Panc1 (cell line): ENCODE measurements at places on chromosomes 1 and 21. TPM values are rescaled to one million over a fixed set of nuclear protein-coding genes. Genes with fewer than 3 reads are reported as not detected.

Gene MACF1
- total RNA-seq, result 413 TPM

Gene CITED4
- total RNA-seq, result 145 TPM

Gene ANKRD65
- 1.9 TPM for total RNA-seq

Gene KCND3
- not detected for total RNA-seq

Gene SYTL1
- total RNA-seq, result 2.4 TPM

Gene C1orf141
- total RNA-seq, result not detected

Gene HHAT
- total RNA-seq, result 2.3 TPM

Gene SLC5A9
- not detected for total RNA-seq

Gene SMG5
- total RNA-seq, result 117 TPM

Gene PTPRC
- 1.4 TPM for total RNA-seq

Gene SLC45A3
- total RNA-seq, result 3.0 TPM

Gene PGD
- total RNA-seq, result 158 TPM
